Glutamatergic neuron (in vitro differentiated cells): ENCODE measurements at places on chromosomes 5 and 9. TPM values are rescaled to one million over a fixed set of nuclear protein-coding genes. Genes with fewer than 3 reads are reported as not detected.

OTP gene
- 0.17 TPM for total RNA-seq

DRD1 gene
- not detected for total RNA-seq

KCNIP1 gene
- 0.47 TPM for total RNA-seq

SPEF2 gene
- total RNA-seq = 0.96 TPM

PHYKPL gene
- total RNA-seq = 89.7 TPM

RFK gene
- 12.7 TPM for total RNA-seq

GRCh38 chr5:166768536-166768935 is 1522.9 kb upstream of the WWC1 start:
- DNase-seq = no peak

GRCh38 chr5:157561110-157561509 is 14.5 kb downstream of the ADAM19 start:
- DNase-seq = no peak

GRCh38 chr9:130854092-130854491 is 19.0 kb downstream of the ABL1 start:
- DNase-seq = no peak

DNA sequence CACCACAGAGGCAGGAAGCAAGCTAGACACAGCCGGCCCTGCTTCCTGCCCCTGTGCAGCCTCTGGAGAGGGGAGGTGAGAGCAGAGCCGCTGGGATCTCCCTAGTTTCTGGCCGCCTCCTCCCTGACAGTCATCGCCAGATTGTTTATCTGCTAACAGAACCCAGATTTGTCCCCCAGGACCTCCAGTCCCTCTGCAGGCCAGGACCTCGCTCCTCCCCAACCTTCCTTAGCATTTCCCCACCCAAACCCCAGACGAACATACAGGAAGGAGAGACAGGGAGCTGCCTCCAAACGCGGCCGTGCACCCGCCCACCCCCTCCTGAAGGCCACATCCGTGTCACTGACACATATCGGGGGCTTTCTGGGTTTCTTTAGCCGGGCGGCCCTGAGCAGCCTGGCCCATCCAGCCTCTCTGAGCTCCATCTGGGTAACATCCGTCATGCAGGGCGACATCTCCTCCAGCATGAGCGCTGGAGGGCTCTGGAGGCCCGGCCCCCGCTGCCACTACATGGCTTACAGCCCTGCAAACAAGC is 47.5 kb downstream of the DBH start:
- DNase-seq = peak; percentile 46

- no peak for DNase-seq
Measured at GRCh38 chr5:142353071-142353472, 28.3 kb upstream of the SPRY4 start.

DNA sequence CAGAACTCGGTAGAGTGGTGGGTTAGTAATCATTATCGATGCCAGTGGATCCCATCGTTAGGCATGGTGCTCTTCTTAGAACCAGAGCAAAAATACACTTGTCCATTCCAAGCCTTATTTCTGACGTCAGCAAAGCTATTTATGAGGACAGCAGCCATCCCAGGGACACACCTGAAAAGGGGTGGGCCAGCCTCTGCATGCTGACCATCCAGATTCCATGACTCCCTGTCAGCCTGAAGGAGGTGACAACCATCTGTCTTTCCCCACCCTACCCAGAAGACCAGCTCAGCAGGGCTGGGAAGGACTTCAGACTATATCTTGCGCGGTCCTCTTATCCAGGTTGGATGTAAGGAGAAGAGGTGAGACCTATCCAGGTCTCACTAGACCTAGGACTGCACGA is 5.7 kb upstream of the NIPAL4 start:
- DNase-seq = no peak

DNA sequence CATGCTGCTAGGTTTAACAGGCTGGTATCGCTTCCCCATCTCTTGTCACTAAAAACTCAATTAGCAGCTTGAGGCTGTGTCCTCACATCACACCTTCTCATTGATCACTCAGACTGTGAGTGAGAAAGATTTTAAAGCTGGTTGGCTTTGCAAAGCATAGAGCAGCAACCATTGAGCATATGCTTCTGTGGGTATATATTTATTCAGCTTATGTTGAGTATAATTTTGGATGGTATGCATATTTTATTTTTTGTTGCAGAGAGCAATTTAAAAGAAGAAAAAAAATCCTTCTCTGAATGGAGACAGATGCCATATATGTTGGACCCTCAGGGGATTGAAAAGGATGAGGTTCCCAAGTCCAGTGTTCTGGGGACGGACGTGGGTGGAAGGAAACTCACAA is 162.6 kb downstream of the TRIM32 start:
- no peak for DNase-seq

DNA sequence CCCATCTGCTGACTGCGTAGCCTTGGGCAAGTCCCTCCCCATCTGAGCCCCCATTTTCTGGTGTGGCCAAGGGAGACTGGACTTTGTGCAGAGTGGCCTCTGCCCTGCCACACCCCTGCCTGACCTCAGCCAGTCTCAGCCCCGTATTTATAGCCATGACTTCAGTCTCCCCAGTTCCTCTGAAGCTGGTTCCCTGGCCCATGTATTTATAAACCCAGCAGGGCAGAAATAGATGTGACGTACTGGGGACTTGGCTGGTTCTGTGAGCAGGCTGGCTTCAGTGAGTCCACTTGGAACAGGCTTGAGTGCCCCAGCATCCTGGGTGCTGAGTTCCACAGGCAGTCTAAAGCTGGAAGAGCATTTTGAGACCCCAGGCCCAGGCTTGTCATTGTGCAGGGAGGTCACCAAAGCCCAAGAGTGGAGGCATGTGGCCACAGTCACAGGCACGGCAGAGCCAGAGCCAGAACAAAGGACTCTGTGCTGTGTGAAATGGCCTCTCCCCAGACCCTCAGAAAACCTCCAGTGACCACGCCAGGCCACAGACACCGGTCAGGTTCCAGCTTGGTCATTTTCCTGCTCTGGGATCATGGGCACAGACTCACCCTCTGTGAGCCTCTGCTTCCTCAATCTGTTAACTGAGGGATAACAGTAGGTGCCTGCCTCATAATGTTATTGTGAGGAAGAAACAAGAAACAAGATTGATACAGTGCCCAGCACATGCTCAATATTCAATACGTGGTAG is 30.4 kb upstream of the SYNPO start:
- DNase-seq = no peak

- DNase-seq = no peak
Measured at GRCh38 chr9:35760651-35761050, 6.6 kb upstream of the MSMP start.

DNA sequence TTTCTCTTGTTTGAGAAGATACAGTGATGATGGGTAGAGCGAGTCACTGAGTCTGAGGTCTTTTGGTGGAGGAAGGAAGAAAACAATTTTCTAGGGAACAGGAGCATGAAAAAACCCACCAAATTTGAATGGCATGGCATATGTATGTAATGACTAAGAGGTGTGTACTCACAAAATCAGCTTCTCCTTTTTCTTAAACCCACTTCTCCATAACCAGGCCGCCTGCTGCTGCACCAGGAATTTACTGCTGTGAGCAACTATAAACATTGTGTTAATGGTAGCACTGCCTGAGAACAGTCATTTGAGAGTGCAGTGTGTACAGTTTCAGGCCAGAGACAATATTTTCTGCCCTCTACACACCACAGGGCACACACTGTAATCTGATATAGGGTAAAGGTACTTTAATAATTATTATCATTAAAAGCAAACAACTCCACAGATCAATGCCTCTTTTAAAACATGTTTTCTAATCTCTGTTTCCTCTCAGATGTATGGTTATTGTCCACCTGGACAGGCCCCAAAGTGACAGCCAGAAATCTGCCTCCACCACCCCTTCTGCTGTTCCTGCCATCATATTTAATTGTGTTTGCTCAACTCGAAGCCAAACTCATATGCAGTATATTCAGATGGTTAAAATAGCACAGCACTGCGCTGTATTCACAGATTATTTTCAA is 241.6 kb downstream of the KIAA0825 start:
- DNase-seq = no peak

DNA sequence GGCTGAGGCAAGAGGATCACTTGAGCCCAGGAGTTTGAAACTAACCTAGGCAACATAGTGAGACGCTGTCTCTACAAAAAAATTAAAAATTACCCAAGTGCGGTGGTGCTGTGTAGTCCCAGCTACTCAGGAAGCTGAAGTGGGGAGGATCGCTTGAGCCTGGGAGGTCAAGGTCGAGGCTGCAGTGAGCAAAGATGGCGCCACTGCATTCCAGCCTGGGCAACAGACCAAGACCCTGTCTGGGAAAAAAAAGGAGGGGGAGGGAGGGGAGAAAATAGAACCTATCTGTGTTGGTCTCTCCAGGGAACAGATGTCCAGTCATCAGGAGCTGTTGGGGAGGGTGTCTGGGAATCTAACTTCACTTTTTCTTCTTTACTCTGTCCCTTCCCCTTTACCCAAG is 24.3 kb downstream of the MAT2B start:
- no peak for DNase-seq

DNA sequence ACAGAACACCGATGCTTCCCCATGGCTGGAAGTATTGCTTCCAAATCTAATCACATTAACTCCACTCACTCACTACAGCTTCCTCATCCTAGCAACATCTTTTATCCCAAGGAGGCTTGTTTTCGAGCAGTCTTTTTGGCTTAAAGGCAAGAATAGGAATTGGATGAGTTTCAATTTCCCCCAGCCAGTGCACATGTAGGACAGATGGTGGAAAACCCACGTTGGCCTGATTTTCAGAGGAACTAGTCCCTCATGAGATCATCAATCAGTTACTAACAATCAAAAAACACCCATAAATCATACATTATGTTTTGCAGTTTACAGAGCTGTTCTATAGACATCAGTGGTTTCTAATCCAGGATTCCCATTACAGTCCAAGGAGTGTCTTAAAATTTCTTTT is 48.5 kb upstream of the AGXT2 start:
- no peak for DNase-seq

DNA sequence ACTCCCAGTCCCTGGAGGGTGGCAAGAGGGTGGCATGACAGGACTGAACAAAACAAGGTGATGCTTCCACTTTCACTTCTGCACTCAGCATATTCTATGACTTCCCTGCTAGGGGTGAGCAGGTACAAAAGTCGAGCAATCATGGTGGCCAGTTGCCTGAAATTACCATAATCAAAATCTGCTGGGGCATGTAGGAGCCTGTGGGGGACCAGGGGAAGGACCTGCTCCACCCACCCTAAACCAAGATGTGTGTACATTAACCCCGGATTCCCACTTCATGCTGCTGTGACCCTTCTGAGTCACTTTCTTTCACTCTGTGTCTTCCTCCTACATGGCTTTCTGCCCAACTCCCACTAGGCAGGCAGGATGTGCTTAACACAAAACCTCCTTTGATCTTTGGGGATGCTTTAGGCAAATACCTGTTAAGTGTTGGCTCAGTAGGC is 73.3 kb upstream of the PHF24 start:
- DNase-seq = no peak

DNA sequence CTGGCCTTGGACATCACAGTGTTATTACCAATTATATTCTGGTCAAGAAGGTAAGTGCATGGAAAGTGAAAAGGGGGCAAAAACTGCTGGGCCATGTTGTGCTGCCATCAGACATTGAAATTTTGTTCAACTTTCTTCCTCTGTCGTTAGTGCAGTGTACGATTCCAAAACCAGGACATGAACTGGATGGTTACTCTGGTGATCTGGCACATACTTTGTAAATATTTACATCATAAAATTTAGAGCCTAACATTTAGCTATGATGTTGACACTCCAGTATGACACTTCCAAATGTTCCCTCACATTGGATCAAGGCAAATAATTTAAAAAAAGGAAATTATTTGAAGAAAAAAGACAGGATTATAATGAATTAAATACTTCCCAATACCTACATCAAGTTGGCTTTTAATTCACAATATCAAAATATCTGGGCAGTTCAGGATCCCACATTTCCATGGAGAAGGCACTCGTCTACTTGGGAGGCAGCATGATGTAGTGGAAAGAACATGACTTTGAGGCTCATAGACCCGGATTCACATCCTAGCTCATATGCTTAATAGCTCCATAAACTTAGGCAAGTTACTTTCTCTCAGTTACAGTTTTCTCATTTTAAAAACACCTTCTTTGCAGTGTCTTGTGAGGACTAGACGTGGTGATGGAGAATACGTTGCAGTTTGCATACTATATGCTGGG is 342.5 kb upstream of the MPDZ start:
- DNase-seq = no peak

GRCh38 chr5:178371362-178372111 is 138.9 kb upstream of the PHYKPL start:
- DNase-seq = no peak

- no peak for DNase-seq
Measured at GRCh38 chr5:73985145-73985544, 359.1 kb downstream of the ARHGEF28 start.
